Cardiac muscle cell (in vitro differentiated cells and primary cell): ENCODE measurements at places on chromosomes 4 and X. TPM values are rescaled to one million over a fixed set of nuclear protein-coding genes. Genes with fewer than 3 reads are reported as not detected.
A peak's percentile ranks its signal among the peaks of the same experiment; 100 is the strongest.

DNA sequence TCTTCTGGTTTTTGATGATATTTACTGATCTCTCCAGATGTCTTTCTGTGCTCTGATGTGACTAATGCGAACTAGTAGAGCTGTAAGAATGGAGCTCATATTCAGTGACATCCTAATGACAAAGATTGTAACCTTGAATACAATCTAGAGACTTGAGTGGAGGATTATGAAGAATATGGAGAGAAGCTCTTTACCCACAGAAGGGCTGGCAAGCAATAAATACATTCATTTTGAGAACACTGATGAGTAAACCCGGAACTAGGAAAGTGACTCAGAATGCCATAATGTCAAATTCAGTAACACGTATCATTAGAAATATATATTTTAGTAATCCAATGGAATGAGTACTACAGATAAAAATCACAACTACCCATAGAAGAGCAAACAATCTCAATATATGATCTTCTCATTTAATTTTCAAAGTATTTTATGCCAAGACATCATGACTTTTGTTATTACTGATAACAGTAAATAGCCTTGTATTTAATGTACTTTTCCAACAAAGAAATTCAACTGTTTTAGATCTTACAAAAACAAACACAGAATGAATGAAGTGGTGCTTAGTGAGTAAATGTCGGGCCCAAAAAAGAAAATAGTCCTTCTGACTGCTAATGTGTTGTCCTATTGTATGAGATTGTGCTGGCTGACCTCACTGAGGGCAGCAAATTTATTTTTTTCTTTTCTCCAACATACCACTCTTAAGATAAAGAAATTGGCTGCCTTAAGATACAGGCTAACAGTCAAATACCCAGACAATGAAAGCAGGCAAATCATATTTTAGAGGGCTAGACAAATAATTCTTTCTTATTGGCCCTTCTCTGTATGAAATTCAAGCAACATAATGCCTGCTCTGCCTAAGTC is 49.2 kb upstream of the HDAC8 start:
- H3K4me3 ChIP-seq, result no peak overlapping the region
- DNase-seq, result no peak
- H3K27me3 ChIP-seq, result no peaks in the 10 kb centered on the region
- H3K27ac ChIP-seq, result no peak overlapping the region
- no peaks in the 10 kb centered on the region for H3K36me3 ChIP-seq

DNA sequence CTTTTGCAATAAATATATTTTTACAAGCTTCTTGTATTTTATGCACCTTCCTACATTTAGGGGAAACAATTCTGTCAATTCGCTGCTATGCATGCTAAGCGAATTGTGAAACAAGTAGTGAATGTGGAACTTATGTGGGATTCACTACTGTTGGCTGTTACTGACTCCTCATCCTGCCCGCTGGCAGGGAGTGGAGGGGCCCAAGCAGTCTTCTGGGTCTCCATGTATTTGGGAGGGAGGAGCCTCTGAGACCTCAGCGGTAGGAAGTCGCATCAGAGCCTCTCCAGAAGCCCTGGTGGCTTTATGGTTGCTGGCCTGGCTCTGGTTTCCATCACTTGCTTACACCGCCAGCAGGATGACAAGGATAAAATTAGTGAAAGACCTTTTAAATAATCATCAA is 3.7 kb upstream of the SETD7 start:
- peaks cover 19% of the 10 kb centered on the region for H3K4me1 ChIP-seq
- H3K36me3 ChIP-seq, result no peaks in the 10 kb centered on the region
- no peak overlapping the region for H3K4me3 ChIP-seq
- no peak for DNase-seq
- H3K27ac ChIP-seq, result no peak overlapping the region

DNA sequence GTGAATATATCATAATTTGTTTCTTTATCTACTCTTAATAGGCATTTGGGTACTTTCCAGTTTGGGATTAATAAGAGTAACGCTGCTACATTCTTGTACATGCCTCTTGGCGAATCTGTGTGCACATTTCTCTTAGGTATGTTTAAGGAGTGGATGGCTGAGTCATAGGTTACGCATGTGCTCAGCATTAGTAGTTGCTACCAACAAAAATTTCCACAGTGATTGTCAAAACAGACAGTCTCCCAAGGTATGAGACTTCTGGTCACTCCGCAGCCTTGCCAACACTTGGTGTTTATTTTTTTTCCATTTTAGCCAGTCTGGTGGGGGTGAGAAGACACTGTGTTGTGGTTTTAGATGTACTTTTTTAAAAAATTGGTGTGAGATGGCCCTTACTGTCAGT is 44.6 kb downstream of the FGFBP1 start:
- no peak overlapping the region for H3K4me3 ChIP-seq
- peak; percentile 95 for DNase-seq

- H3K27me3 ChIP-seq, result no peaks in the 10 kb centered on the region
- H3K36me3 ChIP-seq, result no peaks in the 10 kb centered on the region
- H3K27ac ChIP-seq, result no peak overlapping the region
- DNase-seq, result no peak
- no peaks in the 10 kb centered on the region for H3K4me1 ChIP-seq
Measured at GRCh38 chr4:127421437-127421836, 211.3 kb upstream of the INTU start.

GRCh38 chrX:44876767-44877166 is 3.8 kb downstream of the KDM6A start:
- no peak overlapping the region for H3K27ac ChIP-seq
- H3K4me1 ChIP-seq, result no peaks in the 10 kb centered on the region
- no peak overlapping the region for H3K4me3 ChIP-seq
- no peak for DNase-seq

- H3K36me3 ChIP-seq, result no peaks in the 10 kb centered on the region
- H3K4me3 ChIP-seq, result peak overlapping the region; percentile 63
- no peaks in the 10 kb centered on the region for H3K27me3 ChIP-seq
- no peaks in the 10 kb centered on the region for H3K4me1 ChIP-seq
- DNase-seq, result peak; percentile 67
Measured at GRCh38 chrX:136767104-136767941, 13.4 kb downstream of the ARHGEF6 start.

- no peak overlapping the region for H3K4me3 ChIP-seq
- H3K27me3 ChIP-seq, result no peaks in the 10 kb centered on the region
- H3K27ac ChIP-seq, result no peak overlapping the region
- no peaks in the 10 kb centered on the region for H3K4me1 ChIP-seq
Measured at GRCh38 chrX:6383488-6383887, 151.4 kb downstream of the VCX3A start.

- H3K4me3 ChIP-seq, result no peak overlapping the region
- no peaks in the 10 kb centered on the region for H3K27me3 ChIP-seq
- no peaks in the 10 kb centered on the region for H3K36me3 ChIP-seq
Measured at GRCh38 chr4:25080571-25080970, 49.8 kb upstream of the LGI2 start.

DNA sequence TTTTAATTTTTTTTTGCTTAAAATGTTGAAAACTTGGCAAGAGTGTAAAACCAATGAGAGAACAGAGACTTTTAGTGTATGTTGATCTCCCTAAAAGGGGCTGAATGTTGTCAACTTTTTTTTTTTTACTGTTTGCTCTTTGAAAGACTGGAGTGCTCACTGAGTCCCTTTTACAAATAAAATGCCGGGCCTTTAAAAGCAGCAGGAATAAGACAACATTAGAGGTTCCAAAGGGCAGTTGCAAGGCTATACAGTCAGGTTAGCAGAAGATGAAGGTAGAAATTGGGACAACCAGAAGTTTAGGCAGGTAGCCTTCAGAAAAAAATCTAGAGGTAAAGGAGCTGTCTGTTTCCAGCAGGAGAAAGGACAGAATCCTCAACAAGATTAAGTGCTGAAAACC is 132.5 kb upstream of the HTR2C start:
- H3K36me3 ChIP-seq, result no peaks in the 10 kb centered on the region
- H3K27me3 ChIP-seq, result no peaks in the 10 kb centered on the region
- H3K4me3 ChIP-seq, result no peak overlapping the region
- no peak overlapping the region for H3K27ac ChIP-seq
- no peak for DNase-seq

DNA sequence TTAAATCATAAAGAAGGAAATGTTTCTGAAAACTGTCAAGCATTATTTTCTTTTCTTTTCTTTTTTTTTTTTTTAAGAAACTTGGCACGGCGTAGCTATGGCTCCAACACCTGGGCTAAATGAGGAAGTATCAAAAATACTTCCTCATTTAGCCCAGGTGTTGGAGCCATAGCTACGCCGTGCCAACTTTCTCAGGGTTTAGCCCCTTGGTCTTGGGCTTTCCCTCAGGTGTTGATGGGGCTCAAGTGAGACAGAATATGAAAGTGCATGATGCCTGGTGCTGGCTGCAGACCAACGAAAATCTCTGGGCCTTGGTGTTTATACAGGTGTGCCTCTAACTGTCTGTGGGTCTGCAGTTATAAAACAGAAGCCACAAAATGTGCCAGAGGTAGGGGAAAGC is 132.7 kb downstream of the ARHGAP24 start:
- DNase-seq, result no peak
- no peaks in the 10 kb centered on the region for H3K36me3 ChIP-seq
- no peaks in the 10 kb centered on the region for H3K27me3 ChIP-seq
- H3K4me1 ChIP-seq, result no peaks in the 10 kb centered on the region
- H3K4me3 ChIP-seq, result no peak overlapping the region
- H3K27ac ChIP-seq, result no peak overlapping the region

DNA sequence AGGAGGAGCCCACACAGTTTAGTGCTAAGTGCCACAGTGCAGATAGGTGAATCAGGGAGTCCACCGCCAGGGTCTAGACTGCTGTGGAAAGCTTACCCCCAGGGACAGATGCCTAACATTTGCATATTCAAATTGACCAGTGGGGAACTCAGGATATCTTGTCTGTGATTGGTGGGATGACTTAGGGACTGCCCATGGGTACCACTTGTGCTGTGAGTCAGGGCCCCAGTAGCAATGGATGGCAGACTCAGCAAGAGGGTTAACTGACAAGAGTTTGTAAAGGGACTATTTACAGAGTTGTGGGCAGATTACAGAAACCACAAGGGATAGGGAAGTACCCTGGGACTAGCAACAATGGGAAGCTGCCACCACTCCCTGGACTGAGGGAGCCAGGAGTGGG is 282.1 kb downstream of the BCOR start:
- H3K27me3 ChIP-seq, result no peaks in the 10 kb centered on the region
- H3K36me3 ChIP-seq, result no peaks in the 10 kb centered on the region
- H3K4me3 ChIP-seq, result no peak overlapping the region
- no peak for DNase-seq
- no peak overlapping the region for H3K27ac ChIP-seq

DNA sequence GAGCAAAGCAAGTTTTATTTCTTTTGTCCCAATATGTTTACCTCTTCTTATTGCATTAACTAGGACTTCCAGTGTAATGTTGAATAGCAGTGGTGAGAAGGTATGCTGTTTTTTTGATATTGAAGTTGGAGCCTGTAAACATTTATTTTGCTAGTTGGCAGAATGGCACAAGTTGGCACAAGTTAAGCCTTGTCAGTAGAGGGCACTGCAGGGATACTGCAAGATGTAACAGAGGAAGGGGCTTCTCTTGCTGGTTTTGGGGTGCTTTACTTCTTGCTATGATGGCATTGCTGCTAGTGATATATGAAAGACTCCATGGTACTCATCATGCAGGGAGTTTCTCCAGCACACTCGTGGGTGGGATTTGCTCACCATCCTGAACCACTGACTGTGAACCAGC is 327.3 kb upstream of the ARX start:
- no peaks in the 10 kb centered on the region for H3K36me3 ChIP-seq
- H3K27me3 ChIP-seq, result no peaks in the 10 kb centered on the region
- H3K27ac ChIP-seq, result no peak overlapping the region
- DNase-seq, result no peak
- H3K4me1 ChIP-seq, result no peaks in the 10 kb centered on the region

MAB21L2 gene
- 0.12 and 0.47 TPM in 2 replicates for polyA plus RNA-seq

CYTL1 gene
- 0.46 and 1.8 TPM in 2 replicates for polyA plus RNA-seq

PPP4R3C gene
- not detected in 2 replicates for polyA plus RNA-seq

BEX1 gene
- polyA plus RNA-seq, result 96.5 and 166 TPM in 2 replicates

PPAT gene
- 21.6 and 27.4 TPM in 2 replicates for polyA plus RNA-seq

PPP2R2C gene
- polyA plus RNA-seq, result not detected in 2 replicates

GPC4 gene
- polyA plus RNA-seq, result 13.1 and 24.8 TPM in 2 replicates
